ENCODE measurements at places on chromosomes 5 and 9. TPM values are rescaled to one million over a fixed set of nuclear protein-coding genes. Genes with fewer than 3 reads are reported as not detected.

GRCh38 chr9:136151214-136151804, 32.6 kb upstream of the TMEM250 start:
- DNase-seq = no peak

DNA sequence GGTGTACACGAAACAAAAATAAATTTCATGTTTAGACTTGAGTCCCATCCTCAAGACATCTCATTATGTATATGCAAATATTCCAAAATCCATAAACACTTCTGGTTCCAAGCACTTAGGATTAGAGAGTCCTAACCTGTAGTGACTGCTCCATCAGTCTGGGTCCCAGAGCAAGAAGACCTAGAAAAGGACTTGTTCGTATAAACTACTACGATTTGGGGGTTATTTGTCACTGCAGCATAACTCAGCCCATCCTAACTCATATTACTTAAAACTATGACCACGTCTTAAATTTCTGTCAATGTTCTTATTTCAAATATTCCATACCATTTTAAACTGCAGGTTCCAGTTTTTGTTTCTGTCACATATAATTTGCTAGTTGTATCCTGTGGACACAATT, 463.0 kb downstream of the AGTPBP1 start:
- DNase-seq = no peak

- no peak for DNase-seq
Measured at GRCh38 chr5:56375011-56375410, 141.9 kb upstream of the ANKRD55 start.

GRCh38 chr5:110477911-110478310, 248.6 kb downstream of the TMEM232 start:
- no peak for DNase-seq

GRCh38 chr9:137243626-137244485, 2.8 kb downstream of the TUBB4B start:
- DNase-seq = peak; percentile 73

DNA sequence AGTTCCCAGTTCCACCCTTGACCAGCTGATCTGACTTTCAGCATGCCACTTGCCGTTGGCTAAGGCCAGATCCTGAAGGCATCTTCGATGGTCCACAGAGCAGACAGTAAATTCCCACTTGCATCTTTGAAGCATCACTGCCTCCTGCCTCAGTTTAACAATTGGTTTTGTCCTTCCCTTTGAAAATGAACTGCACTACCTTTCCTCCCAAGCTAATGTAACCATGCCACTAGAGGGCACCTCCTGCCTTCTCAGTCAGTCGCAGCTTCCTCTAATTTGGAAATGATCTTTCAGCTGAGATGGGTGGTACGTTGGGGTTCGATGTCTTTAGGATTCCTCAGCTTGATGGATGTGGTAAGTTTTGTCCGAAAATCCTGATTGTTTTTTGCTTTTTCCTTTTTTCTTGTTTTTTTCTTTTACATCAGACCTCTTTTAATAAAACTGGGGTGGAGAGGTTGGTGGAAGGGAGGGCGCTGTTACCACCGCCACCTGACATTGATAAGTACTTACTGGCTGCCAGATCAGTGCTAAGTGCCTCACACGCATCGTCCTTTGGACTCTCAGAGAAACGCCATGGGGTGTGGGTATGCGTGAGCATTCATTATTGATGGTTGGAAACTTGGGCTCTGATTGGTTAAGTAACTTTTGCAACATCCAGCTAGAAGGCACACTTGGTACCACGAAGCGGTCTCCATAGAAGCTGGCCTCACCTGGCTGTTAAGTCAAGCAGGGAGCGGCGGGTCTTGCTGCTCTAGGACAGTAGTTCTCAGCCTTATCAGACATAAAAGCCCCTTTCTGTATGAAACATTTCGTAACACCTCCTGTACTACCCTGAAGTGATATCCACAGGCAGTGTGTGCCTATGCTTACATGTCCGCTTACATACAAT, 16.9 kb downstream of the PTTG1 start:
- peak; percentile 90 for DNase-seq

GRCh38 chr9:129880654-129881546, 45.6 kb downstream of the USP20 start:
- no peak for DNase-seq

DNA sequence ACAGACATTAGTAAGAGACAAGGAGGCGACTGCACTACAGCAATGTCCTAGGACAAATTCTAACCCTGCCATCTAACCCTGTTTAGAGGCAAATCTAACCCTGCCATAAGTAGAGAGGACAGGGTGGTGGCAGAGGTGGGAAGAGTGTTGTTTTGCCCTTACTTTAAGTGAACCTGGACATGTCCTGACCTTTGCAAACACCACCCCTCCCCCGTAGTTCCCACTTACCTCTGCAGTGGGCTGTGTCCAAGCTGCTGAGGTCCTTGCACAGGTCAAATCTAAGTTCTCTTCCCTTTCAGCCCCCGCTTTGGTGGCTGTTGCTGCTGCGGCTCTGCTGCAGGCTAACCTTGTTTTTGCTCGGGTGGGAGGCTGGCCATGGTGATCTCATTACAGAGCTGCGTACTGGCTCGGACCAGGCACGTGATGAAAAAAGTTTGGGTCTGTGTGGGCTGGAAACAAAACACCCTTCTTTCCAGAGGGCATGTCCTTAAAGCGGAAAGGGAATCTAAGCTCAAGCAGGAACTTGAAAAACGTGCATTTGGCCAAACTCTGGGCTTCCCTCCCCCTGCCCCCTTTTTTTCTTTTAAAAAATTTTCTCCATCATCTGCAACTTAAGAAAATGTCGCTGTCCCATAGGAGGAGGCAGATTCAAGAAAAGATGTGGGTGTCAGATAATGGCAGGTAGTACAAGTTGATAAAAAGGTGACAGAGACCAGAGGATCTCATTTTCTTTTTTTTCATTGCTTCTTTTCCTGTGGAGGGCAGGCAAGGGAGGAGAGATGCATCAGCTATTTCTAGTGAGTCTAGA, at the start of gene FAXDC2:
TSS of gene FAXDC2 (minus strand) at position 349 of the 808 bp plus-strand sequence. CDS start 12,425 bp downstream, outside the sequence.
- DNase-seq = no peak

DNA sequence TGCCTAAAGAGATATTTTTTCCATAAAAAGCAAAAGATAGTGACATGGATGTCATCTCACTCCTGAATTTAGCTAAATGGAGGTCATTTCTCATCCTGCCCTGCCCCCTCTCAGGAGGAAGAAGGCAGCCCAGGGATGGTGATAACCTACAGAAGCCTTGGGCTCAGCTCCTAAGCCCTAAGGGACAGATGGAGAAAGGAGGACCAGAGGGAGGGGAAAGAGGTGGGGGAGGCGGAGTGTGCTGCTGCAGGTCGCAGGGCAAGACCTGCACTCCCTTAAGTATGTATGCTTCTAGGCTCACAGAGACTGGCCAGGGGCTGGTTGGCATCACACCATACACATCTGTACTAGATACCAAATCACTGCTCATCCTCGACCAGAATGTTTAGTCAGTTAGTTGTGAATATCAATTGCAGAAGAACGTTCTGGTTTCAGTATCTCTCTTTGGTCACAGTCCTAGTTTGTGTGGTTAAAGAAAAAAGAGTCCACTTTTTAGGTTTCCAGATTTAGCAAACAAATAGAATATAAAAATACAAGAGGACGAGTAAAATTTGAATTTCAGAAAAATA, 18.4 kb upstream of the CDKN2AIPNL start:
- no peak for DNase-seq

DNA sequence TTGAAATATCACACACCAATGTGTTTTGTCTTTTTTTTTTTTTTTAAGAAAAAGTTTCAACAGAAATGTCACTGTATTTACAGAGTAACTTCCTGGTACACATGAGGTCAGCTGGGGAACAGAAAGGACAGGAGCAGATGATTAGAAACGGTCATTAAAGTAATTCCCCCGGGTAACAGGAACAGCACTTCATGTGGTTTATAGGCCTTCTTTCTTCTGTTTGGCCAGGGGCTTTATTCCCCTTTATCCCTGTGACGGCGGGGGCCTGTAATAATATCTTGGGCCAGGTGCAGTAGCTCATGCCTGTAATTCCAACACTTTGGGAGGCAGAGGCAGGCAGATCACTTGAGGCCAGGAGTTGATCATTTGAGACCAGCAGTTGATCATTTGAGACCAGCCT, 30.5 kb upstream of the MSH3 start:
- DNase-seq = no peak

- DNase-seq = no peak
Measured at GRCh38 chr9:16348531-16348930, 521.9 kb downstream of the BNC2 start.

The SPRY4 gene
- 1.5 TPM for total RNA-seq

The BTNL3 gene
- not detected for total RNA-seq

The GPR151 gene
- total RNA-seq = not detected

The TNIP1 gene
- 345 TPM for total RNA-seq
